GM23248 (cell line): ENCODE measurements at places on chromosomes 12 and 14. TPM values are rescaled to one million over a fixed set of nuclear protein-coding genes. Genes with fewer than 3 reads are reported as not detected.

DNA sequence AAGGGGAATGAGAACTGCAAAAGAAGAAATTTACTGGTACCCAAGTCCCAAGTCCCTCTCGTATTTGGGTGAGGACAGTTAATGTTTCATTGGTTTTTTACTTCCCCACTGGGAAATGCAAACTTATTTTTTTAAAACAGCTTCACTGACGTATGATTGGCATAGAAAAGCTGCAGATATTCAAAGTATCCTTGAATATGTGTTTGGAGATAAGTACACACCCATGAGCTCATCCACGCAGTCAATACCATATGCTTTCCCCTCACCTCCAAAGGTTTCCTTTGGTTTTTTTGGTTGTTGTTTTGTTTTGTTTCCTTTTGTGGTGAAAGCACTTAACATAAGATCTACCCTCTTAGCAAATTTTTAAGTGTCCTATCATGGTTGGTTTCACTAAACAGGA is 13.1 kb downstream of the TCTN2 start:
- DNase-seq: no peak

MAP1LC3B2 gene
- polyA plus RNA-seq: 8.4 and 9.0 TPM in 2 replicates

GRCh38 chr12:128467882-128468281 is 200.9 kb downstream of the TMEM132C start:
- DNase-seq: no peak

RDH16 gene
- not detected in 2 replicates for polyA plus RNA-seq

DNA sequence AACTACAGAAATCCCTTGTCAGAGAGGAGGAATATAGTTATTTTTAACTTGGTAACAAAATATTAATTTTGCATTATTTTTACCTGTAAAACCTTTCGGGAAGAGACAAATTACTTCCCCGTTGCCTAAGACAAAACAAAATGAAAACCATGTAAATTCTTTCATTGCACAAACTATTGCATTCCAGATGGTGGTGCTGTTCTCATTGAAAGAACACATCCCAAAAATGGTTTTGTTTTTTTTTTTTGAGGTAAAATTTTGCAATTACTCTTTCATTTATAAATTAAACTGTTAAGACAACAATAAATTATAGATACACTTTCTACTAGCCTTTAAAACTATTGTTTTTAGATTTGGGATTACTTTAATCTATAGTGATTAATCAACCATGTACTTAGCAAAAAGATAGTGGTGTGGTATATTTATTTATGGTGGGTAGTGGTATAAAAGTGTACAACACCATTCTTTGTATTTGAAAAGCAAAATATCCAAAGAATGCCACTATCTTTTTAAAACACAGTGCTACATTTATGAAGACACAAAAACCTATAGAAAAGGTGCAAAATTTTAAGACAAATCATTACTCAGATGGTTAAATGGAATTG is 115.5 kb downstream of the SLC38A1 start:
- DNase-seq: peak; percentile 78

GUCY2C gene
- not detected in 2 replicates for polyA plus RNA-seq

DNA sequence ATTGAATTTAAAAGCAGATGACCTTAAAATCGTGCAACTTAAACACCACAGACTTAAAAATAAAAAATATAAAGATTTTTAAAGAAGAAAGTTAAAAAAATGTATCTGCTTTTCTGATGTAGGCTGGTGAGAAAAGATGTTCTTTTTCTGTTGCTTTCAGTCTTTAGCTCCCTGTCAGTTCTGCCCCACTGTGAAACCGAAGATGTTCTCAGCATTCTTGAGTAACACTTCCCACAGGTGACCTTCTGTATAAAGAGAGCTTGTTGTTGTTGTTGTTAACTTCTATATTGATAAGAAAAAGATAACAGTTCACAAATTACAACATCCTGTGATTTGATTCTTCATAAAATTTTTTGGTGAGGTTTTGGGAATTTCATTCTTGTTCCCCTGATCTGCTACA is 377.9 kb upstream of the RGS6 start:
- no peak for DNase-seq

RASSF9 gene
- 0.86 and 1.1 TPM in 2 replicates for polyA plus RNA-seq

TTC8 gene
- polyA plus RNA-seq: 37.7 and 38.3 TPM in 2 replicates

DNA sequence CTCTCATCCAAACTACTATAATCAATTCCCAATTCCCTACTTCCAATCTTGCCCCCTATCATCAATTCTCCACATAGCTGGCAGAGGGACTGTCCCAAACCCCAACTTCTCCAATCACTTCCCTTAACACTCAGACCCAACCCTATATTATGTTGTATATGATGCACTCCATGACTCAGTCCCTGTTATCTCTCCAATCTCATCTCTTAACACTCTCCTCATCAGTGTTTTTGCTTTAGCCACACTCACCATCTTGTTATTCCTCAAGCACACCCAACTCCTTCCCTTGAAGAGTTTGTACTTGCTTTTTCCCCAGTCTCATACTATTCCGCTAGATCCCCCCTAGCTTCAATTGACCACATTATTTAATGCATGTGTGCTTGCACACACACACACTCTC is 4.9 kb downstream of the RHOJ start:
- no peak for DNase-seq

DNA sequence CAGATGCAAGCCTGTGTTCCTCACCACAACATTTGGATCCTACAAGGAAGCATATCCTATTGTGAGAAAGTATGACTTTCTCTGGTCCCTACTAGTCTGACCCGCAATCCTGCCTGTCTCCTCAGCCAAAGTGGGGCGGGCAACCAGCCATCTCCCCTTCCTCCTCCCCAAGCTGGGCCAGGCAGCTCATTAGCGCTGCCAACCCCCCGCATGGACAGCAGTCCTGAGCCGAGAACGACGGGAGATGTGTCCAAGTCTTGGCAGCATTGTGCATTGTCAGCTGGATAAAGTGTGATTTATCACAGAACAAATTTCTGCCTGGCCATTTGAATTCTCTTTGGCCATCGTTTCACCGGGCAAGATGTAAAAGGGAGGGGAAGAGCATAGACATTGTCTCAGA is 139.4 kb downstream of the SLC15A4 start:
- DNase-seq: no peak

GRCh38 chr12:113301811-113302210 is 33.1 kb downstream of the SLC8B1 start:
- DNase-seq: no peak

KRT8 gene
- polyA plus RNA-seq: 17.5 and 19.8 TPM in 2 replicates

DNA sequence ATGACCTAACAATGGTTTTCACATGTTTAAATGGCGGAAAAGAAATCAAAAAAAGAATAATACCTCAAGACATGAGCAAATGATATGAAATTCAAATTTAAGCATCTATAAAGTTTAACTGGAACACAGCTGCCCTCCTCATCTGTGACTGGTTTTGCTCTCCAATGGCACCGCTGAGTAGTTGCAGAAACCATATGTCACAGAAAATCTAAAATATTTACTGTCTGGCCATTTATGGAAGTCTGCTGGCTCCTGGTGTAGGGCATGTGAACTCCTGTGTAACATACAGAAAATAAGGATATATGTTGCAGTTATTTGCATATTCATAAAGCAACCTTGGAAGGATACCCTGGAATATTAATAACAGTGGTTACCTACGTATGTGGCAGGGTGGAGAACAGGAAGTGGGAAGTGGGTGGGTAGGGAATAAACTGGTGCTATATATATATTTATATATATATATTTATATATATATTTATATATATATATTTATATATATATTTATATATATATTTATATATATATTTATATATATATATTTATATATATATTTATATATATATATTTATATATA is 48.4 kb downstream of the LTBP2 start:
- DNase-seq: no peak

DNA sequence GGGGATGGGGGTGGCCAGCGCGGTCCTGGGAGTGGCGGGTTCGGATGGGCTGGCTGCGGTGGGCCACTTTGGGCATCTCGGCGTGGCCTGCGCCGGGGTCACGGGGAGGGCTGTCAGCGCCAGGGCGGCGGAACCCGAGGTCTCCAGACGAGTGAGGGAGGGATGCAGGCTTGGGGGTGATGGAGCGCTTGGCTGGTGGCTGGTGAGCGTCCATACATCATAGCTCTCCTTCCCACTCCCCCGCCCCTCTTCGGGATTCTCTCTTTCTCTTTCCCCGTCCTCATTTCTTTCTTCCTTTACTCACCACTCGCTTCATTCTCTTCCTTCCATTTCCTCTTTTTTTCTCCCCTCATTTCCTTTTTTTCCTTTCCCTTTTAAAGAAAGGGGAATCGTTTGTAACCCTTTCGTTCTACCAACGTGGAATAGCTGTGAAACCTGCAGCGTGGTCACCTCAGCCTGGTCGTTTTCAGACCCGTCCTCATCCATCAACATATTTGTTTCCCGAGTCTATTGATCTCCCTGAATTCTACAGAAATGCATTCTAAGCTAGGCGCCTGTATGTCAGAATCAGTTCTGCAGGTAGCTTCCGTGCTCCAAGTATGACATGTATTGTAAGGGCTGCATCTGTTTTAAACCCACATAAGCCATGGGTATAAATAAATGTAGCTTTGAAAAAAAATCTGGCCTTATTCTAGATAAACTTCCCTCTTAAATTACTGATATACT is 260.3 kb upstream of the E2F7 start:
- DNase-seq: peak; percentile 38

GPRC5D gene
- polyA plus RNA-seq: not detected in 2 replicates

- no peak for DNase-seq
These were observed 159.7 kb upstream of the EGLN3 start for GRCh38 chr14:34110531-34110930.

- peak; percentile 31 for DNase-seq
These were observed 11.1 kb upstream of the NEMF start for GRCh38 chr14:49863487-49864281.

DNA sequence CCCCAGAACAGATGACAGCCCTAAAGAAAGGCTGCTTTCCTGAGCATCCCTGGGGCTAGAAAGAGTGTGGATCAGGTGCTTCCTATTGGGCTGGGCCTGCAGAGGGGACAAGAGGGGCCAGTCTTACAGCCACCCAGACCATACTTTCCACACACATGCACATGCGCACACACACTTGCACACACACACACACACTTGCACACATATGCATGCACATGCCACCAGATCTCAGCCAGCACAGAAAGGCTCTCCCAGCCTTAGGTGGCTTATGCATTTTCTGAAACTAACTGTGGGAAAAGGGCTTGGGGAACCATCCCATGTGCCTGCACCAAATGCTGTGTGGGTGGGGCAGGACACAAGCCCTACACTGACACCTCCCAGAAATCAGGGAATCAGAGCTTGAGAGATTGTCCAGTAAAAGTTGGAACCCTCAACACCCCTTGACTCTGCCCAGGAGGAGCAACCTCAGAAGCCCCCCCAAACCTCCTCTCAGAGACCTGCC is 2.5 kb upstream of the DIO3 start:
- DNase-seq: no peak

GRCh38 chr14:60819575-60819974 is 85.0 kb downstream of the MNAT1 start:
- DNase-seq: no peak

ARHGEF25 gene
- 0.24 and 0.60 TPM in 2 replicates for polyA plus RNA-seq

DNA sequence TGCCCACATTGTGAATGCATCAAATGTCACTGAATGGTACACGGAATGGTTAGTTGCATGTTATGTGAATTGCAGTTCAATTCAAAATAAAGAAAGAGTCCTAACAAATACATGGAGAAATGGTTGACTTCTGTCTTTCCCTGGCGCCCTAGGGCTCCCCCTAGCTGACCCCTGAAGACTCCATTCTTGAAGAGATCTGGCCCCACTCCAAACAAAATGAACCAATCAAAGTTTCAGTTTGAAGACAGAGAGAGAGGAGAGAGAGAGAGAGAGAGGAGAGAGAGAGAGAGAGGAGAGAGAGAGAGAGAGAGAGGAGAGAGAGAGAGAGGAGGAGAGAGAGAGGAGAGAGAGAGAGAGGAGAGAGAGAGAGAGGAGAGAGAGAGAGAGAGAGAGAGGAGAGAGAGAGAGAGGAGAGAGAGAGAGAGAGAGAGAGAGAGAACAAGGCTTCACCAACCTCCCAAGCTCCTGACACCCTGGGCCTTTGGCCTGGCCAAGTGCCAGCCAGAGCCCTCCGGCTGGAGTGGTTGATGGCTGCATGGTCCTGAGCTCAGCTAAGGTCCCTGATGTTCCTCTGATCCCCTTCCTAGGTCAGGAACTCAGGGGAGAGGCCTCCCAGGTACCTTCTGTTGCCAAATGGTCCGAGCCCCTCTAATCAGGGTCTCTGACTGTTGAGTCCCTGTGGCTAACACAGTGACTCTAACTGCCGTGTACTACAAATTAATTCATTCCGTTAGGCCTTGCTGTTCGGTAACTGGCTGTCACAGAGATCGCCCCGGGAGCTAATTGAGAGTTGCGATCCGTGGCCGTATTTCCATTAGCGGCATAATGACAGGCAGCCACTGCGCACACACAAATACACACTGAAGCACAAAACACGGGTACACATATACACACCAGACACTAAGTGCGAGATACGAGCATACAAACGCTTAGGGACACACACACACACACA is 188.8 kb downstream of the ESRRB start:
- DNase-seq: no peak

DNA sequence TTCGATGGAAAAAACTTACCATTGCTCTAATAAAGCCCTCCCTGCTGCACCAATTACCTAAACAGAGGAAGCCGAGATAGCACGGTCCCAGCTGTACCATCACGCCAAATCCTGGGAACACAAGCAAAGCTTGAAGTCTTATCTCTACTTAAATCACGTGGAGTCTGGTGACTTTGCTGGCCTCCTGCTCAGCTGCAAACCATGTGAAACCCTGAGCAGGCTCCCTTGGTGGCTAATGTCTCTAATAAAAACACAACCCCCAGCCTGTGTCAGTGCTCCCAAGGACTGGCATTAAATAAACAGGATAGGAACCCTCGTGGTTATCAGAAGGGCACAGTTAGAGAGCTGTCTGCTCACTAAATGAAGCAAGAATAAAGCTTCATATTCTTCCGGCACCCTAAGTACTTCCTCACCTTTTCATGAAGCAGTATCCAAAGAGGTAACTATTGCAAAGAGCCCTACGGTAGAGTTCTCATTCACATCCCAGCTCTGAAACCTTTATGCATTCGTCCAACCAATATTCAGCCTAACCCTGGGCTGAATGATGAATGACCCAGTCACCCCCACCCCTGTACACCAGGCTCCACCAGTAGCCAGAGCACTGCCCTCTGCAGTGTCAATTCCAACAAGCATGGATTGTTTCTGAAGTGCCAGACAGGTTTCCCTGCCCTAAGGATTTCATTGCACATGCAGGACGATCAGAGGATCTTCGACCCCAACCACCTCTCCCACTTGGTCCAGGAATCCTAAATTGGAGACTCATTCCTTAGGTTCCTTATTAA is 452.7 kb upstream of the TMPO start:
- no peak for DNase-seq

KLHDC1 gene
- polyA plus RNA-seq: 3.0 and 4.1 TPM in 2 replicates

ITPK1 gene
- 18.7 and 19.4 TPM in 2 replicates for polyA plus RNA-seq

GRCh38 chr12:47091009-47091408 is 11.2 kb upstream of the AMIGO2 start:
- DNase-seq: no peak

PPP4R4 gene
- polyA plus RNA-seq: 0.11 TPM in 2 replicates

GRCh38 chr12:110957652-110958051 is 37.3 kb upstream of the MYL2 start:
- no peak for DNase-seq

DNA sequence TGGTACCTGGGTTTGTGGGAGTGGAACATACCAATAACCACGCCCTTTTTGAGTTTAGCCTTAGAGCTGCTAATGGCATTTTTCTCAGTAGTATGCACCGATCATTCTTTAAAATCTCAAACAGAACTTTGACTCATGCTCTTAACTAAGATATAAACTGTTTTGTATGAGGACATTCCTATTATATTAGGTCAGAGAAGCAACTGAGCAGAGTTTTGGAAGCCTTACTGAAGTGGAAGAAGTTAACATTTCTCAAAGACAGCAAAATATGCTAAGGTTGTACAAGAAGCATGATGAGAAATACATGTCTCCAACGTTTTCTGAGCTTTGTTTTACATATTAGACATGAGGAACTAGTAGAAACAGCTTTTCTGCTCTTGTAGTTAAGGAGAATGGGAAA is 819.2 kb downstream of the FSCB start:
- DNase-seq: peak; percentile 57

DCN gene
- 483 and 504 TPM in 2 replicates for polyA plus RNA-seq
